ENCODE measurements at places on chromosomes 3 and 15. TPM values are rescaled to one million over a fixed set of nuclear protein-coding genes. Genes with fewer than 3 reads are reported as not detected.

The RNF13 gene
- total RNA-seq = 49.1 TPM

GRCh38 chr15:101723171-101723873, 951 bp downstream of the TARS3 start:
- H3K36me3 ChIP-seq = no peaks in the 10 kb centered on the region
- peak; percentile 24 for DNase-seq

DNA sequence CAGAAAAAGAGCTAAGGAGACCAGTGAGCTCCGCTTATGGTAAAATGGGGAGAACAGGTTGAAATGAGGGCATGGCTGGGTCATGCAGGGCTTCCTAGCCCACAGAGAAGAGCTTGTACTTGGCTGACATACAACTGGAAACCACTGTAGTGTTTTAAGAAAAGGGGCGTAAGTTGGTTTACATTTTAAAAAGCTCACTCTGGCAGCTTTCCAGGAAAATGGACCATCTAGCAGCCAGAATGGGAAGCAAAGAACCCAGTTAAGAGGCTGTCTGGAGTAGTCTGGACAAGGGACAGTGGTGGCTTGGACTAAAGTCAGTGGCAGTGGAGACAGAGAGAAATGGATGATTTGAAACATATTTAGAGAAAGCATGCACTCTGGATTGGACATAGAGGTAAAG, 1.9 kb downstream of the MORC1 start:
- H3K4me1 ChIP-seq = no peaks in the 10 kb centered on the region
- H3K27me3 ChIP-seq = no peaks in the 10 kb centered on the region
- H3K4me3 ChIP-seq = no peak overlapping the region
- DNase-seq = no peak

DNA sequence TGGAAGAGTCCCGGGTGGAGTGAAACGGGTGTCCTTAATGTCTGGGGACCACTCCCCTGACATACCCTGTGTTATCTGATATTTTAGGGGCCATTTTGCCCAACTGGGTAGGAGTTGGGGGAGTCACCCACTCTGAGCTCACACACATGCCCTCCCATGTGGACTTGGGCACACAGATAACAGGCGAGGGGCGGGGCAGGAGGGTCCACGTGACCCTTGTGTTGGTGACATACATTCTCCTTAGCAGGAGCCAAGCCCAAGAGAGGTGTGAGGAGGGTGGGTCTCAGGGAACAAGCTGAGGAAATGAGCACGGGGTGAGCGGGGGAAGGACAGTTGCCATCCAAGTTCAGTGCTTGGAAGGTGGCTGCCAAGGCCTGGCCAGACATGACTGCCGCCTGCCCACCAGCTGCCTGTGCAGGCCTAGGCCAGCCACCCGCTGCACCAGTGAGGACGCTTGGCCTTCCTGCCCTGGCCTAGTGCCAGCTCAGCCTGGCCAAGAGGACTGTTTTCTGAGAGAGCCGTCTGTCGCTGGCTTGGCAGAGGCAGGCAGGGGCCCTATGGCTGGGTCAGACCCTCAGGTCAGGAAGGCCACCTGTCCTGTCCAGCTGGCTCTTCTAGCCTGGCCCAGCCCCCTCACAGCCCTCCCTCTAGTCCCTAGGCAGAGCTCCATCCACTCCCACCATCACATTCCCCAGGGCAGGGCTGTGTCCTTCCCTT, 31.3 kb upstream of the TMEM115 start:
- H3K36me3 ChIP-seq = no peaks in the 10 kb centered on the region
- no peaks in the 10 kb centered on the region for H3K27me3 ChIP-seq
- peak; percentile 37 for DNase-seq
- H3K4me3 ChIP-seq = no peak overlapping the region
- H3K27ac ChIP-seq = no peak overlapping the region
- peaks cover 4% of the 10 kb centered on the region for H3K4me1 ChIP-seq

- no peak overlapping the region for H3K27ac ChIP-seq
- no peak for DNase-seq
- no peaks in the 10 kb centered on the region for H3K27me3 ChIP-seq
- no peaks in the 10 kb centered on the region for H3K4me1 ChIP-seq
- H3K4me3 ChIP-seq = no peak overlapping the region
Observed at GRCh38 chr15:55016225-55016624, 180.5 kb downstream of the RSL24D1 start.

DNA sequence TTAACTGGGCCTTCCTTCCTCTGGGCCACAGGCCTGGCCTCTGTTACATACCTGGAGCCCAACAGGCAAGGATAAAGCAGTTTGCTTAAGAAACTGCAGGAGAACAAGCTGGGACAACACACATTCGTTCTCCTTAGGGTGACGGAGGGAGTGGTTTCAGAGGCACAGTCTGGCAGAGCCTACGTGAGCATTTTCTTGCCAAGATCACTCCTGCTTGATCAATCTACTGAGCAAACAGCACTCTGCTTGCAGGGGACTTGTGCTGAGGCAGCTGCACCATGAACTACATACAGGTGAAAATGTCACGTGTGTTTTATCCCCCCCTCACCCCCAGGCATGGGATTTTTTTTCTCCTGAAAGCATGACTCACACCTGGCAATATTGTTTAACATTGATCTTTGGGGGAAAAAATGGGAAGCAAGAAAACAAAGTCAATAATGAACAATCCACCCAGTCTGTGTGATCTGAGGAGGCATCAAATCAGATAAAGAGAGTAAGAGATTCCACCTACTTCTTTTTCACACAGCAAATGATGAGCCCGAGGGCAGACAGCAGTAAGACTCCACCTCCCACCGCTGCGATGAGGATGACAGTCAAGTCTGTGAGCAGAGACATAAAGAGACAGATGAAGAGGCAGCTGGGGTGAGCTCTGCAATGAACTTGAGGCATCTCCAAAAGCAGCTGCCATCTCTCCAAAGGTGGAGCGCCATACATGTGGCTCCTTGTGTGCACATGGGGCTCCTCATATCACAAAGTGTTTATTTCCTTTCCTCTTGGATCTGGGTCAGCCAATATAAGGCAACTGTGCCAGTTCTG, 57.4 kb downstream of the CDCP1 start:
- no peaks in the 10 kb centered on the region for H3K27me3 ChIP-seq
- H3K27ac ChIP-seq = peak overlapping the region; percentile 32
- DNase-seq = no peak
- H3K4me3 ChIP-seq = no peak overlapping the region

GRCh38 chr3:145522893-145523651, 637.9 kb downstream of the PLOD2 start:
- H3K4me3 ChIP-seq = no peak overlapping the region
- H3K27me3 ChIP-seq = no peaks in the 10 kb centered on the region
- H3K27ac ChIP-seq = no peak overlapping the region
- H3K4me1 ChIP-seq = no peaks in the 10 kb centered on the region
- H3K36me3 ChIP-seq = no peaks in the 10 kb centered on the region
- no peak for DNase-seq

DNA sequence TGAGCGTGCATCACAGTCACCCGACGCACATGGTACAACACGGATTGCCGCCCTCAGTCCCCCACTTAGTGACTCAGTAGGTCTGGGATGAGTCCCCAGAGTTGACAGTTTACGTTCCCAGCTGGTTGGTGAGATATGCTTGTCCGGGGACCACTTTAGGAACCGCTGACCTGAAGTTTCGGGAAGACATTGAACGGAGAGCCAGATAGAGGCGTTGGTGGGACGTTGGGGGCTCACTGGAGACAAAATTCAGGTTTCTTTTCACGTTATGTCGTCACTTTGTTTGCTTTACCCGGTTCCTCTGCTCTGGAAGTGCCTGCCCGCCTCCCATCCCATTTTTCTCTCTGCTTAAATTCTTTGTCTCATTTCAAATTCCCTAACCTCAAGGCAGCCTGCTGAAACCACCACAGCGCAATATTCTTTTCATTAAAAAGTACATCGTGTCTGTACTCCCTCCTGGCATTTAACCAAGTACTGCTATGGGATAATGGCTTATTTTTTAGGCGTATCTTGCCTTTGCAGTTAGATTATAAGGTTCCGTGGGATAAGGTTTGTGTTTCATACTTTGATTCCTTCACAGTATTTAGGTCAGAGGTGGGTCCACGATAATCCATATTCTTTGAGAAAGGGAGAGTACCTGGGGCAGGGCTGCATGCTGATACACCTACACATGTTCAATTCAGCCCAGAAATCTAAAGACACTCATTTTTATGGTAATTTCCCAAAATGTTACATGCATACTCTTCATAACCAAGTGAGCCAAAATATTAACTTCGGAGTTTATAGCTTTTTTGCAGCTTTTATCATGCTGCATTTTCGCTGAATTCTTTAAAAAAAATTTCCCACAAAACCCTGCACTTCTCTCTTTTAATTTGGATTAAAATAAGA, 921 bp downstream of the LMLN start:
- H3K27me3 ChIP-seq = no peaks in the 10 kb centered on the region
- no peaks in the 10 kb centered on the region for H3K4me1 ChIP-seq
- H3K4me3 ChIP-seq = peak overlapping the region; percentile 79
- H3K27ac ChIP-seq = peak overlapping the region; percentile 58

All from colonic mucosa (tissue), 4 donors.